Epithelial cell of alveolus of lung (primary cell): ENCODE measurements at places on chromosomes 7 and 10. TPM values are rescaled to one million over a fixed set of nuclear protein-coding genes. Genes with fewer than 3 reads are reported as not detected.

Gene FAM237B
- total RNA-seq = not detected in 2 replicates

Gene ZDHHC6
- total RNA-seq = 13.3 and 15.9 TPM in 2 replicates

Gene PLAU
- total RNA-seq = 156 and 449 TPM in 2 replicates

Gene FAM131B
- 3.1 and 3.9 TPM in 2 replicates for total RNA-seq

Gene PPP1R17
- not detected in 2 replicates for total RNA-seq

Gene TRPV5
- not detected in 2 replicates for total RNA-seq

Gene A1CF
- total RNA-seq = not detected in 2 replicates

Gene COL26A1
- total RNA-seq = 1.4 TPM in 1 of 2 replicates, not detected in the other

Gene DDX50
- 31.5 and 44.5 TPM in 2 replicates for total RNA-seq

Gene OPN4
- not detected in 2 replicates for total RNA-seq

Gene HILPDA
- 34.6 and 52.5 TPM in 2 replicates for total RNA-seq

Gene ASIC3
- total RNA-seq = 0.13 and 0.96 TPM in 2 replicates

Gene CYP3A4
- not detected in 2 replicates for total RNA-seq

Gene LMTK2
- total RNA-seq = 7.5 and 10.5 TPM in 2 replicates

Gene PTF1A
- total RNA-seq = not detected in 2 replicates
